ENCODE measurements at places on chromosomes 7 and 10.

- H3K4me3 ChIP-seq, result no peak overlapping the region
- no peak overlapping the region for H3K27ac ChIP-seq
- H3K36me3 ChIP-seq, result no peaks in the 10 kb centered on the region
Measured at GRCh38 chr10:118904286-118904685, 125.2 kb upstream of the NANOS1 start.

DNA sequence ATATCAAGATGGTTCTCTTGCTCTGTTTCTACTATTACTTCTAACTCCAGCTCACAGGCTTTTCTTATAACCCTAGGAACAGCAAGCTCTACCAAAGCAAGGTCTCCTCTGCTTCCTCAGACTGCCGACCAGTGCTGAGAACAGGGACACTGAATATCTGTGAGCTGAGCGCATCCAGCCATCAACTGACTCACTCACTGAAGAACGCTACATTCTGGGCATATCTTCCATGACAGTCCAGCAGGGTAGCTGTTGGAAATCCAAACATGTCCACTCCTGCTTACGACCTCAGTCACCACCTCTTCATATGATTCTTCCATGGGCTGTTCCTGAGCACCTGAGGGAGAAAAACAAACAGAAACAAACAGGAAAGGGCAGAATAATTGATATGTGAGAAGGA lies 2.8 kb downstream of the ZNF32 start:
- peaks cover 54% of the 10 kb centered on the region for H3K36me3 ChIP-seq
- H3K27me3 ChIP-seq, result peaks cover 8% of the 10 kb centered on the region

DNA sequence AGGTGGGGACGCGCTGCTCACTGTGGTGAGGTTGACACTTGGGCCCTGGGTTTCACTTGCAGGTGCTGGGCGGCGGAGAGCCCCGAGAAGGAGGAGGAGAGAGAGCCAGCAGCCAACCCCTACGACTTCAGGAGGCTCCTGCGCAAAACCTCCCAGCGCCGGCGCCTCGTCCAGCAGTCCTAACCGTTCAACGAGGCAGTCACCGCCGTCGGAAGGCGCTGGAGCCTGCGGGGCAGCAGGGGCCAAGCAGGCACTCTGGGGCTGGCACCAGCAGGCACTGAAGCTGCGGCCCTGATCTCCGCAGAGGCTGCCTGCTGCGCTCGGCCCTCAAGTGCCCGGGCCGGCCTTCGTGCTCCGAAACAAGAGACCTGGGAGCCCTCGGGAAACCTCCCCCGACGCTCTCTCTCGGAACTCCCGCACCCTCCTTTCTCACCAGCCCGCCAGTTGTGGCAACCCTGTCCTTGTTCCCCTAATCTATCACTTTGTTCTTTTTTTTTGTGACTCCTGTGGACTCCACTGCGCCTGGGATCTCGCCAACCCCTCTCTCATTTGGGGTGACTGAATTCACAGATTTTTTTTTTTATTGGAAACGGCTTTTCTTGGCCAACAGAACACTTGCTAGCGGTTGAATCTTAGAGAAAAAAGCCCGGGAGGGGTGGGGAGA lies 4.7 kb upstream of the GAD2 start:
- H3K27ac ChIP-seq, result no peak overlapping the region
- peaks cover 23% of the 10 kb centered on the region for H3K4me1 ChIP-seq
- no peak overlapping the region for H3K4me3 ChIP-seq

- H3K4me1 ChIP-seq, result no peaks in the 10 kb centered on the region
- no peak overlapping the region for H3K27ac ChIP-seq
- no peaks in the 10 kb centered on the region for H3K36me3 ChIP-seq
- no peak for DNase-seq
Measured at GRCh38 chr10:33070101-33070500, 112.1 kb upstream of the ITGB1 start.
